ENCODE measurements at places on chromosomes 12 and 14.

DNA sequence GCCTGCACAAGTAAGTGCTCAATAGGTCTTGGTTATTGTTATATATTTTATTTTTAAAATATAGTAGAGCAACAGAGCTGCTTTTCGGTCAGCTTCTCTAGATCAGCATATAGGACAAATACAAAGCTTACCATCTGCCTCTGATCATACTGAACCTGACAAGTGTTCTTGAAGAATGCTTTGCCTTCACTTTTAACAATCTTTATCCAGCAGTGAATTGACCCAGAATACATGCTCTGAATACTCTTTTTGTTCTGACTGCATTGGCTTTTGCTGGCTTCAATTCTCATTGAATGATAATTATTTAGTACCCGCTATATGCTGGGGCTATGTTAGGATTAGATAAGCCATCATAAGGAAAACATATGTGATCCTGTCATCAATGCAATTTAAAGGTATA, 137.8 kb downstream of the DHRS2 start:
- no peak for DNase-seq

GRCh38 chr12:93902736-93903562, 225.8 kb downstream of the CRADD start:
- no peak for DNase-seq

DNA sequence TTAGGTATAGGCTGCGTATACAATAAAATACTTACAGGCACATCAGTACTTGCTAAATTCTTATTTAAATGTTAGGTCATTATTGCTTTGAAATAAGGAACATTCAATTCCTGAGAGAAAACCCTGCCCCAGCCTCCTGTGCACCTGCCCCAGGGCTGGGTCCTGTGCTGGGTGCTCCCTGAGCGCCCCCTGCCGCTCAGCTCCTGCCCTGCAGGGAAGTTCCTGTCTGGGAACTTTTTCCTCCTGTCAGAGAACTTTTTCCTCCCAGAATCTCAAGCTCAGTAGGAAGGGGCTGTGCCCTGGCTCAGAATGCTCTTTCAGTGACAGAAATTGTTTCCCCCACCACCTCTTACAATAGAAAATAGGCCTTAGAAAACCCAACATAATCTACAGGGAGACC, 751.1 kb downstream of the TMEM121 start:
- no peak for DNase-seq

- no peak for DNase-seq
Measured at GRCh38 chr12:19223018-19223417, 93.5 kb downstream of the PLEKHA5 start.

- DNase-seq: no peak
Measured at GRCh38 chr14:103137689-103138300, 14.5 kb downstream of the TNFAIP2 start.

DNA sequence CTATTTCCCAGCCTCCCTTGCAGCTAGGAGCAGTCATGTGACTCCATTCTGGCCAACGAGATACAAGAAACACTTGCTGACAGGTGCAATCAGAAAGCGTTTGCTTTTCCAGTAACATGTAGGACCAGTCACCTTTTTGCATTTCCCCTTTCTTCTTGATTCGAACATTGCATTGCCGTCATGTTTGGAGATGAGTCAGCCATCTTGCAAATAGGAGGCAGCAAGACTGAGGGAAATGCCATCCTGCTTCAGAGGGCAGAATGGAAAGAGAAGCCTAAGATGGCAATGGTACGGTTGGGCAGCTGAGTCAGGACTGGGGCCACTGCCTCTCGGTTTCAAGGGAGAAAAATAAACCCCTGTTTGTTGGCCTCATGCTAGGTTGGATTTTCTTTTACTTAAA, 34.5 kb upstream of the GPR132 start:
- no peak for DNase-seq

GRCh38 chr12:55820679-55821078, 2.8 kb downstream of the ORMDL2 start:
- no peak for DNase-seq

DNA sequence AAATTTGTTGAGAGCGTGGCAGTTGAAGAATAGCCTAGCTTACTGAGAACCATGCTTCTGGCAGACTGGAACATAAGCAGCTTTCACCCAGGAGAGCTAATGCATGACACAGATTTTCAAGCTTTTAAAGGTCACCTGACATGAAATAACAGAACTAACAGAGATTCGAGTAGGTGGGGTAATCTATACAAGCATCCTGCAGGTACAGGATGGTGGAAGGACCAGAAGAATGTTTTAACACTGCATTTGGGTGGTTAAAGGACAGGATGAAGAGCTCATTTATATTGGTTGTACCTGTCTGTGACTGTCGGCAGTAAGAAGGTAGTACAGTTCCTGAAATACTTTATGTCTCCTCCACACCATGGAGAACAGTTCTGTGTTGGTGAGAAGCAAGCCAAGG, 8.9 kb downstream of the PELI2 start:
- no peak for DNase-seq

DNA sequence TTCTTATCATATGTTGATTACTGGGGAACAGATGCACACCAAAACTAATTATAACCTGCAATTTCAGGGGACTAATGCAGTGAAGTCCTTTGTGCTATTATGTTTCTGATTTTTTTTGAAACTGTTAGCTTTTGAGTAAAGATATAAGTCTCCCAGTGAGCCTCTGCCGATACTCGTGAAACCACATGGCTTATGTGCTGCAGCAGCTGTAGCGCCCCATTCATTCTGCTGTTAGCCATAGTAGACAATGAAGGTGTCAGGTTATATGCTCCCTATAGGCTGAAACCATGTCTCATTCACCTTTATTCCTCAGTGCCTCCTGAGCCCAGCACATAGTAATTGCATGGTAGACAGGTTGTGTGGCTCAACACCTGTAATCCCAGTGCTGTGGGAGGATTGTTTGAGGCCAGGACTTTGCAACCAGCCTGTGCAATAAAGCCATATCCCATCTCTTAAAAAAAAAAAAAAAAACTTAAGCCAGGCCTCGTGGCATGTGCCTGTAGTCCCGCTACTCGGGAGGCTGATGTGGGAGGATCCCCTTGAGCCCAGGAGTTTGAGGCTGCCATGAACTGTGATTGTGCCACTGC, 25.0 kb downstream of the GOLGA5 start:
- DNase-seq: no peak

- DNase-seq: no peak
Measured at GRCh38 chr14:96154900-96155299, 49.7 kb upstream of the BDKRB2 start.

- no peak for DNase-seq
Measured at GRCh38 chr12:120399531-120399930, 30.6 kb upstream of the MSI1 start.

GRCh38 chr14:22976620-22977433, 5.5 kb downstream of the AJUBA start:
- DNase-seq: no peak

DNA sequence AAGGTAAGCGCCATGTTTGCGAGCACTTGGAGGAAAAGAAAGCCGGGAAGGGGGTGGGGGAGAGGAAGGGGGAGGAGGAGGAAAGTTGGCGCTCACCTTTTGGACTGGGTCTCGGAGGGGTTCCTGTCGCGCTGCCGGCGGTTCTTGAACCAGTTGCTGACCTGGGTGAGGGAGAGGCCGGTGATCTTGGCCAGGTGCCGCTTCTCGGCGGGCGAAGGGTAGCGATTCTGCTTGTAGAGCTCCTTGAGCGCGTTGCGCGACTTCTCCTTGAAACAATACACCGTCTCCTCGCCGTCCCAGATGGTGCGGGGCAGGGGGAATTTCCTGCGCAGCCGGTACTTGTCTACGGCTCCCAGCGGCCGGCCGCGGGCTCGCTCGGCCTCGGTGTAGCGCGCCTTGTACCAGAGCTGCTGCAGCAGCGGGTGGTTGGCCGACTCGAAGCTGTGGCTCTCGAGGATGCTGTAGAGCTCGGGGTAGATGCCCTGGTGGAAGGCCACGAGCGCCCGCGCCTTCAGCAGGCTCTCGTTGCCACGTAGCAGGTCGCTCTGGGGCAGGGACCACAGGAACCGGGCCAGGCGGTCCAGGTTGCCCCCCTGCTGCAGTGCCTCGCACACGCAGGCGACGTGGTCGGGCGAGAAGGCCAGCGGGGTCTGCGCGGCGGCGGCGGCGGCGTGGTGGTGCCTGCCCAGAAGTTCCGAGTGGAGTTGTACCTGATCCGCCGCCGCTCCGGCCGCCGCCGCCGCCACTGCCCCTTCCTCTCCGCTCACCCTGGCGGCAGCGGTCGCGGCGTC, 840 bp downstream of the SIX4 start:
- DNase-seq: no peak

DNA sequence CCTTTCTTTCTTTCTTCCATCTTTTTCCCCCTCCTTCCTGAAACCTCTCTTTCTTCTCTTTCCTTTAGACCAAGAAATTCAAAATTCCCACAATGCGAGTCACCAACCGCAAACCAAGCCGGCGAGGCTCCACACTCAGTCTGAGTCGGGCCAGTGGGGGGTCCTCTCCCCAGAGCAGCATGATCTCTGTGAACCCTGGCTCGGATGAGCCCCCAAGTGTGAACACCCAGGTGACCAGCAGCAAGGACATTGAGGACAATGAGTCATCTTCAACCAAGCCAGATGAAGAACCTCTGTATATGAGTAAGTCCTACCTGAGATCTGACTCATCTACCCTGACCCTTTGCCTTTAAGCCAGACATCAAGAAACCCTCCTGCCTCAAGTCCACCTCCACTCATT, 88.6 kb upstream of the TMEM233 start:
- DNase-seq: no peak

DNA sequence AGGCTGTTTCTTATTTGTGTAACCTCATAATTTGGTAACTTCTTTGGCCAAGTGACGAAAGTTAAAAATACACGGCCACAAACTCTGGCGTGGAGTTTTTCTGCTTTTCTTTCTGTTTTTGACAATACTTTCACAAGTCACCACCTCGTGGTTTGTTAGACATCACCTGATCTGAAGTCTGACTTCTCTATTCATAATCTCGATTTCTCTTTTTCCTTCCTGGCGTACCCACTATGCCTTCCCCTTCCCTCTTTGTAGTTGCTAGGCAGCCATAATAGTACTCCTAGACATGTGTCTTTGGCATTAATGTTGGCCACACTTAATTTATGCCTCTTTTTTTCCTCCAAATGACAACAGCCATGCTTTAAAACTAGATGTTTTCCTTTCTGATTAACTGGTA, 97.6 kb downstream of the POLR3B start:
- no peak for DNase-seq

DNA sequence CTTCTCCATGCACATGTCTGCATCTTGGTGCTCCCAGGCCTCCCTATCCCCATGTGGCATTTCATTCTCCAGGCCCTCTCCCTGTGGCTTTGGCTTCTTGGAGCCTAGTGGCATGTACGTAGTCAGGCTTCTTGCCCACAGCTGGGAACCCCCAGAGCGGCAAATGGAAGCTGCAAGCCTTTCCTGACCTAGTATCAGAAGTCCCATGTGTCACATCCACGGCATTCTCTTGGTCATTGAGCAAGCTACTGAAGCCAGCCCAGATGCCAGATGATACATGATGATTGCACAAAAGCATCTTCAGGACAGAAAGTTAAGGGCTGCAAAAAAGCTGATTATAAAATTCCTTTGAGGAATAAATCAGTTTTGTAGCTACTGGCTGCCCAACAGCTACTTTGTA, 154.9 kb downstream of the PELI2 start:
- no peak for DNase-seq

DNA sequence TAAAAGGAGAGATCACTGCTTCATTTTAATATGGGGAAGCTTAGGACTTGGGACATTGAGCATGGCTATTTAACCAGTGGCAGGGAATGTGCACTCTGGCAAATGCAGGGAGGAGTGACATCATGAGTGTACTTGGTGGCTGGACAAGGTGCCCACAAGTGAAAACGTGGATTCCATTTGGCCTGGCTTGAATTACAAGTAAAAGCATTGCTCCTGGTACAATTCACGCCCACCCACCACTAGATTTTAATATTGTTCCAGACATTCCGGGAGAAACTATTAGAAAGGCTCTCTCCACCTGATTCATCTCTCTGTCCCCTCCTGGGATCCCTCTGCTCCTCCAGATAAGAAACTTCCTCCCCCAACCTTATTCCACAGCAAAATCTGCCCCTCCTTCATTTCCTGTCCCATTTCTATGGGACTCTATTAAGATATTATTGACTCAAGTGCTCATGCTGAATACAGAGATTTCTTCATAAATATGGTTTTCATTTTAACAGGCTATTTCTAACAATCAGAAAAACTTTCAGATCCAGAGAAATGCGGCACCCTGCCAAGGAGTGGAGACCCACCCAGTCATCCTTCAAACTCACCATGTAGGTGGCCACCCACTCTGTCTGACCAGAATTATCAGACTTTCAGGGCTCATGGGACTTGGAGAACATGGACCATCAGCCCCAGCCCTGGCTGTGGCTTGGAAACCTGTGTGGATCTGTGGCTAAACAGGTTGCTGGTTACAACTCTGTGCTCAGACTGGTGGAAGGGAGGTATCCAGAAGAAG, 43.2 kb downstream of the SSPN start:
- DNase-seq: no peak

DNA sequence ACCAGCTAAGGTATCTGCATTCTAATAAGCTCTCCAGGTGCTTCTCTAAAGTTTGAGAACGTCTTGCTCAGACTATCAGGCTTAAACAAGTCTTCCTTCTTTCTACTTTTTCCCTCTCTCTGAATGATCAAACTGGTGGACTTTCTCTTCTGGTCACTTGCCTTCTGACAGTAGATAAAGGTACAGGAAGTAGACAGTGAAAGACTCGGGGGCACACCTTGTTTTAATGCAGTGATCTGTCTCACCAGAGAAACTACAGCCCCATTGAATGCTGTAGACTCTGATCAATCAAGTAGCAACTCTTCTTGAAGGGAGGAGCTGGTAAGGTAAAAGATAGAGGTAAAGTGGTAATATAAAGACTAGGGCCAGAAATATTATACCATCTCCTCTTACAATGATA, 48.1 kb upstream of the ATXN7L3B start:
- DNase-seq: no peak

DNA sequence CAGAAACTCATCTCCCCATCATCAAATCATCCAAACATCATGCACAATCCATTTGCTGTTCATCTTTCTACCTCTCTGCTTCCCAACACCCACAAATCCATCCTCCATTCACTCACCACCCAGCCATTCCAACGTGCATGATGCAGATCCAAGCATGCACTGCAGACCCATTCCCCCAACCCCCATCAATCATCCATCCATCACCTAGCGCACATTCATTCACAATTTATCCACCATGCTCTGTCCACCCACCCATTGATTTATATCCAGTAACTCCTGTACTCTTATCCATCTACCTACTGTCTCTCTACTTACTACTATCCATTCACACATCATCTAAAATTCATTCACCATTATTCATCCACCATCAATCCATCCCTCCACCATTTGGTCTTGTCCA, 4.0 kb upstream of the AMN start:
- DNase-seq: no peak

GRCh38 chr12:26768611-26769603, 64.1 kb downstream of the ITPR2 start:
- DNase-seq: no peak

- DNase-seq: no peak
Measured at GRCh38 chr14:97027256-97027999, 230.2 kb downstream of the VRK1 start.

- no peak for DNase-seq
Measured at GRCh38 chr12:46100551-46101484, 110.4 kb upstream of the SCAF11 start.

Data from activated T-cell treated with anti-CD3 and anti-CD28 coated beads for 24 hours (primary cell).